ENCODE measurements at places on chromosomes 11 and 22. TPM values are rescaled to one million over a fixed set of nuclear protein-coding genes. Genes with fewer than 3 reads are reported as not detected.

The TRAF6 gene
- 17.4 TPM for total RNA-seq

- no peak overlapping the region for H3K27ac ChIP-seq
- H3K4me3 ChIP-seq, result peak overlapping the region; percentile 94
- no peak for DNase-seq
- H3K4me1 ChIP-seq, result peaks cover 24% of the 10 kb centered on the region
- no peaks in the 10 kb centered on the region for H3K27me3 ChIP-seq
These were observed 310 bp downstream of the TCF20 start for GRCh38 chr22:42270176-42270509.

The WT1 gene
- 131 TPM for total RNA-seq

GRCh38 chr11:47711225-47711624, 3.9 kb downstream of the AGBL2 start:
- peaks cover 8% of the 10 kb centered on the region for H3K36me3 ChIP-seq
- DNase-seq, result no peak
- H3K4me1 ChIP-seq, result peaks cover 6% of the 10 kb centered on the region
- H3K27me3 ChIP-seq, result no peaks in the 10 kb centered on the region
- no peak overlapping the region for H3K4me3 ChIP-seq
- no peak overlapping the region for H3K27ac ChIP-seq

The MUC2 gene
- total RNA-seq, result 0.04 TPM

- H3K4me1 ChIP-seq, result peaks cover 35% of the 10 kb centered on the region
- H3K4me3 ChIP-seq, result no peak overlapping the region
- no peak for DNase-seq
- H3K36me3 ChIP-seq, result no peaks in the 10 kb centered on the region
- H3K27me3 ChIP-seq, result no peaks in the 10 kb centered on the region
- no peak overlapping the region for H3K27ac ChIP-seq
These were observed 137.1 kb downstream of the ARHGAP42 start for GRCh38 chr11:100824041-100824809.

- DNase-seq, result no peak
- H3K4me3 ChIP-seq, result no peak overlapping the region
- peaks cover 25% of the 10 kb centered on the region for H3K27me3 ChIP-seq
- H3K27ac ChIP-seq, result no peak overlapping the region
- no peaks in the 10 kb centered on the region for H3K36me3 ChIP-seq
These were observed 384.6 kb downstream of the BUD13 start for GRCh38 chr11:116388146-116388545.

- H3K27me3 ChIP-seq, result peaks cover 84% of the 10 kb centered on the region
- DNase-seq, result no peak
- no peaks in the 10 kb centered on the region for H3K36me3 ChIP-seq
- no peak overlapping the region for H3K4me3 ChIP-seq
- H3K27ac ChIP-seq, result no peak overlapping the region
These were observed 43.7 kb downstream of the ZBTB16 start for GRCh38 chr11:114102993-114103896.

- peaks cover 30% of the 10 kb centered on the region for H3K36me3 ChIP-seq
- no peaks in the 10 kb centered on the region for H3K27me3 ChIP-seq
- no peak overlapping the region for H3K4me3 ChIP-seq
- H3K27ac ChIP-seq, result peak overlapping the region; percentile 36
- no peak for DNase-seq
These were observed 9.0 kb downstream of the NEAT1 start for GRCh38 chr11:65431451-65432099.

GRCh38 chr11:4039011-4039410, 55.6 kb upstream of the RRM1 start:
- H3K4me1 ChIP-seq, result no peaks in the 10 kb centered on the region
- H3K27me3 ChIP-seq, result no peaks in the 10 kb centered on the region
- H3K36me3 ChIP-seq, result peaks cover 22% of the 10 kb centered on the region

The TEX12 gene
- 0.36 TPM for total RNA-seq

- no peak within 1 kb of the TSS for H3K4me3 ChIP-seq
- H3K36me3 ChIP-seq, result no peaks in the 10 kb centered on the region
- H3K27ac ChIP-seq, result peak within 1 kb of the TSS; percentile 86
- H3K4me1 ChIP-seq, result peaks cover 31% of the 10 kb centered on the region
These were observed at the start of gene PLAAT4 for GRCh38 chr11:63536669-63537292. PLAAT4 (plus strand) TSS chr11:63536808; CDS start chr11:63536869, 61 bp downstream.

GRCh38 chr11:111185266-111185665, 60.3 kb upstream of the POU2AF2 start:
- DNase-seq, result no peak
- peaks cover 5% of the 10 kb centered on the region for H3K36me3 ChIP-seq
- H3K27me3 ChIP-seq, result no peaks in the 10 kb centered on the region
- H3K4me1 ChIP-seq, result peaks cover 6% of the 10 kb centered on the region
- H3K27ac ChIP-seq, result no peak overlapping the region

- no peaks in the 10 kb centered on the region for H3K4me1 ChIP-seq
- DNase-seq, result no peak
- H3K27me3 ChIP-seq, result no peaks in the 10 kb centered on the region
- peaks cover 26% of the 10 kb centered on the region for H3K36me3 ChIP-seq
These were observed 87.0 kb upstream of the CLNS1A start for GRCh38 chr11:77724636-77725035.

The MCHR1 gene
- 3.2 TPM for total RNA-seq

- DNase-seq, result no peak
- peaks cover 83% of the 10 kb centered on the region for H3K27me3 ChIP-seq
- no peak overlapping the region for H3K27ac ChIP-seq
- H3K4me3 ChIP-seq, result peak overlapping the region; percentile 50
These were observed 1.3 kb upstream of the NPTXR start for GRCh38 chr22:38845004-38845740.

- H3K27ac ChIP-seq, result no peak overlapping the region
- H3K27me3 ChIP-seq, result no peaks in the 10 kb centered on the region
- H3K4me3 ChIP-seq, result no peak overlapping the region
- peaks cover 7% of the 10 kb centered on the region for H3K36me3 ChIP-seq
These were observed 7.9 kb downstream of the MRPL16 start for GRCh38 chr11:59802639-59803176.

DNA sequence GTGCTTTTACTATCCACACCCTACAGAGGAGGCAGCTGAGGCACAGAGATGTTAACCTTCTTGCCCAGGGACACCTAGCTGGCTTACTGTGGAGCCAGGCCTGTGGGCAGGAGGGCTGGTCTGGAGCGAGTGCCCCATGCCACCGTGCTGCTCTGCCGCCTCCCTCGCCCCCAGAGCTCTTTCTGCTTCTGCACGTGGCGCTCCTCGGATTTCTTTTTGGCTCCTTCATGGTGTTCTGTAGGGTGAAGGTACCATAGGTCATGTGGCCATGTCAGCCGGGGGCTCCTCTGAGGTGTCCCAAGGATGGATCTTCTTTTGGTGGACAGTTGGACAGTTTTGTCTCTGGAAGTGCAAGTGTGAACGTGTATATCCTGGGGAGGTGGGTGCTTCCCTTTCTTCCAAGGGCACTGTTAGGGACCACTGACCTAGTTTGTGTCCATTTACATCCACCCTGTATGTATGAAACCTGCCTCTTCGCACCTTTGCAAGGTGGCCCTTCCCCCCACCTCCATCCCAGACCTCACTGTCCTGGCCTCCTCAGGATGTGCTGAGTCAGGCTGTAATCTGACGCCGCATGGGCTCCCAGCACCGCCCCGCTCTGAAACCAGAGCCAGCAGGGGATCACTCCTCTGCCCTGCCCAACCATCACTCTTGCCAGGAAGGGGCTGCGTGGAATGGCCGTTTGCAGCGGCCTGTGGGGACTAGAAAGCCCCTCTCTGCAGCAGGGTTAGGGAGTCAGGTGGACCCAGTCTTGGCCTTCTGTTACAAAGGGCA, 31.7 kb downstream of the POLR3H start:
- H3K36me3 ChIP-seq, result peaks cover 19% of the 10 kb centered on the region
- H3K4me3 ChIP-seq, result no peak overlapping the region

GRCh38 chr11:65575568-65576231, at the start of gene EHBP1L1:
EHBP1L1 (plus strand) TSS chr11:65576053; CDS start chr11:65576303, 250 bp downstream.
- DNase-seq, result no peak
- H3K4me1 ChIP-seq, result peaks cover 46% of the 10 kb centered on the region
- H3K27me3 ChIP-seq, result peaks cover 9% of the 10 kb centered on the region
- H3K27ac ChIP-seq, result peak within 1 kb of the TSS; percentile 83
- H3K36me3 ChIP-seq, result peaks cover 3% of the 10 kb centered on the region
- peak within 1 kb of the TSS; percentile 69 for H3K4me3 ChIP-seq

- no peaks in the 10 kb centered on the region for H3K27me3 ChIP-seq
- no peak overlapping the region for H3K27ac ChIP-seq
- H3K4me3 ChIP-seq, result no peak overlapping the region
- H3K36me3 ChIP-seq, result peaks cover 34% of the 10 kb centered on the region
- no peak for DNase-seq
These were observed 30.7 kb upstream of the TEF start for GRCh38 chr22:41351011-41351410.

DNA sequence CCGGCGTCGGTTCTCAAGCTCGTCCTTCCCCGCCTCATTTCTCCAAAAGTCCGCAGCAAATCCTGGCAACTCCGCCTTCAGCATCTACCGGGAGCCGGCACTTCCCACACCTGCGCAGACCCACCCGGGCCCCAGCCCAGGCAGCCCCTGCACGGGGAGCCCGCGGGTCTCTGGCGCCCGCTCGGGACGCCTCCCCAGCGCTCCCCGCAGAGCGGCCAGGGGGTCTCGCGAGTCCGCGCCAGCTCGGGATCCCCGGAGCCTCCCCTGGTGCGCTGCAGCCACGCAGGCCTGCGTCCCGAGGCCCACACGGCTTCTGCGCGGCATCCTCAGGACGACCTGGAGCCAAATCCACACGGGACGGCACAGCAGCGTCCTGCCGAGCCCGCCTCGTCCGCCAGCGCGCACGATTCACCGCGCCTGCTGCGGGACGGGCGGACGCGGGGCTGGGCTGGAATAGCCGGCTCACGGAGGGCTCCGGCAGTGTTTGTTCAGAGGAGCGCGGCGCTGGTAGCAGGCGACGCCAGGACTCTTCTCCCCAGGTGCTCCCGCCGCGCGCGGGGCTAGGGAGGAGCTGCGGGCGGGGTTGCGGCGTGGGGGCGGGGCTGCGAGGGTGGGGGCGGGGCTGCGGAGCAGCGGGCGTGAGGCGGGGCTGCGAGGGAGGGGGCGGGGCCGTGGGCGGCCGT, 816 bp upstream of the PHRF1 start:
- H3K4me1 ChIP-seq, result peaks cover 52% of the 10 kb centered on the region
- no peaks in the 10 kb centered on the region for H3K36me3 ChIP-seq
- H3K4me3 ChIP-seq, result peak overlapping the region; percentile 85
- peak overlapping the region; percentile 85 for H3K27ac ChIP-seq
- no peak for DNase-seq

- peaks cover 11% of the 10 kb centered on the region for H3K4me1 ChIP-seq
- peak overlapping the region; percentile 81 for H3K4me3 ChIP-seq
- H3K36me3 ChIP-seq, result no peaks in the 10 kb centered on the region
These were observed 59.0 kb upstream of the WNT7B start for GRCh38 chr22:46035742-46036557.

GRCh38 chr22:21688706-21689381, 23.0 kb downstream of the PPIL2 start:
- H3K36me3 ChIP-seq, result peaks cover 27% of the 10 kb centered on the region
- no peak overlapping the region for H3K27ac ChIP-seq
- no peaks in the 10 kb centered on the region for H3K27me3 ChIP-seq
- H3K4me1 ChIP-seq, result no peaks in the 10 kb centered on the region

GRCh38 chr11:86765878-86766277, 34.5 kb upstream of the PRSS23 start:
- H3K36me3 ChIP-seq, result no peaks in the 10 kb centered on the region
- peaks cover 3% of the 10 kb centered on the region for H3K27me3 ChIP-seq
- H3K4me3 ChIP-seq, result no peak overlapping the region
- no peak overlapping the region for H3K27ac ChIP-seq

DNA sequence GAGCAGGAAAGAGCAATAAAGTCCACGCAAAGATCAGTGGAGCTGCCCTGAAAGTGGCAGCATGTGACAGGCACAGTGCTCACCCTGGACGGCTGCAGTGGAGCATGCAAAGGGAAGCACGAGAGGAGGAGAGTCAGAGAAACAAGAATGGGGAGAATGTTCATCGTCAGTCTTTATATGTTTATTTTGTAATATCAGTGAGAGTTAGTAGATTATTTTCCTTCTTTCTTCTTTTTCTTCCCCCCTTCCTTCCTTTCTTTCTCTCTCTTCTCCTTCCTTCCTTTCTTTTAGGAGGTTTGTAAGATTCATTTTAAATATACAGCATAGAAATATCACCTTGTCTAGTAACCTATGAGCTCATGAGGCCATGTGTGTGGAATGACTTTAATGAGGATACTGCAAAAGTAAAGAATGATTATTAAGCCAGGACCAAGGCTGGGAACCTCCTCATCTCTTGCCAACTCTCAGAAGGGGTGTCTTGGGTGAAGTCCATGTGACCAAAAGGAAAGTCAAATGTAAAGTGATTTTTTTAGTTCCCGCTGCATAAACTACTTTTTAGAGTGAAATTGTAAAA, 321.1 kb downstream of the AASDHPPT start:
- H3K4me3 ChIP-seq, result no peak overlapping the region
- H3K27me3 ChIP-seq, result no peaks in the 10 kb centered on the region
- H3K27ac ChIP-seq, result peak overlapping the region; percentile 15
- DNase-seq, result no peak
- peaks cover 4% of the 10 kb centered on the region for H3K36me3 ChIP-seq

GRCh38 chr11:82989628-82990404, 81.9 kb downstream of the RAB30 start:
- peaks cover 17% of the 10 kb centered on the region for H3K4me1 ChIP-seq
- no peak for DNase-seq
- no peaks in the 10 kb centered on the region for H3K36me3 ChIP-seq
- H3K4me3 ChIP-seq, result no peak overlapping the region

DNA sequence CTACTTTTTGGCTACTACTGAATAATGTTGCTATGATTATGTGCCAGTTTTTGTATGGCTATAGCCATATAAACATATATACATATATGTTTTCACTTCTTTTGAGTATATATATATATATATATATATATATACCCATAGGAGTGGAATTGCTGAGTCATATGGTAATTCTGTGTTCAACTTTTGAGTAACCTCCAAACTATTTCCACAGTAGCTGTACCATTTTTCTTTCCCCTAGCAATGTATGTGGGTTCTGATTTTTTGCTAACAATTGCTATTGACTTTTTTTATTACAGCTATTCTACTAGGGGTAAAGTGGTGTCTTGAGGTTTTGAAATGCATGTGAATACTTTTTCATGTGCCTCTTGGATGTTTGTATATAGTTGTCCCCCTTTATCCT, 30.4 kb downstream of the CBL start:
- no peak overlapping the region for H3K4me3 ChIP-seq
- H3K27me3 ChIP-seq, result no peaks in the 10 kb centered on the region
- H3K27ac ChIP-seq, result no peak overlapping the region
- H3K36me3 ChIP-seq, result peaks cover 38% of the 10 kb centered on the region

DNA sequence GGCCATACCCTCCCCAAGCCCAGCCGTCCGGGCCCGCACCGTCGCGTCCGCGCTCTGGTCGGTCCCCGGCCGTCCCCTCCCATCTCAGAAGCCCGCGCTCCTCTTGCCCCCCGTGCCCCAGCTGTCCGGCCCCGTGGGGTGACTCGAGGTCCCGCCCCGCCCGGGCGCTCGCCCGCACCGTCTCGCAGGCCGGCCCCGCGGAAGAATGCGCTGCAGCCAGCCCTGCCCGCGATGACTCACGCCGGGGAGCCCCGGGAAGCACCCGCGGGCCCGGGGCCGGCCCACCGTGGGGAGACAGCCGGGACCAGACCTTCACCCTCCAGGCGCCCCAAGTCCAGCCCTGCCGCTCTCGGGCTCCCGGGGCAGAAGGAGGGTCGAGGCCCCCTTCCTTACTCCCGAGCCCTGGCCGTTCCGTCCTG, 320 bp upstream of the PHLDA2 start:
- H3K27me3 ChIP-seq, result peaks cover 66% of the 10 kb centered on the region
- DNase-seq, result no peak
- H3K36me3 ChIP-seq, result no peaks in the 10 kb centered on the region
- peaks cover 11% of the 10 kb centered on the region for H3K4me1 ChIP-seq

Data from mesothelial cell of epicardium (in vitro differentiated cells).